Right ventricle myocardium superior (tissue), 1 donor: ENCODE measurements at places on chromosomes 2 and 18.
A peak's percentile ranks its signal among the peaks of the same experiment; 100 is the strongest.

GRCh38 chr2:219918254-219918653 lies 290.8 kb downstream of the SLC4A3 start:
- DNase-seq = no peak

DNA sequence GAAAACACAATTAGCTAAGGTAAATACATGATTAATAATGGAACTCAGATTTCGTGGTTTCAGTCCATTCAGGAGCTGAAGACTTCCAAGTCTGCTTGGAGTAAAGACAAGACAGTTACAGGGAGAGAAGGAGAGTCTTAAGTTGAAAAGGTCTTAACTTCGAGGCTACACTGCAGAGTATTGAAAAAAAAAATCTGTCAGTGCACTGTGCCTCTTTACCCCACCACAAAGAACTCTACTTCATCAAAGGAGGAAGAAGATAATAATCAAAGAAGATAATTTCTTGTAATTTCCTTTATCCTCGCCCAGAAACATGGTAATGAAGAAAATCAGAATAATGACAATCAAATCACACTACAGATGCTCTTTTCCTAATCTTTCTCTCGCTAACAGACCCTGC lies 75.4 kb downstream of the MEMO1 start:
- no peak for DNase-seq

DNA sequence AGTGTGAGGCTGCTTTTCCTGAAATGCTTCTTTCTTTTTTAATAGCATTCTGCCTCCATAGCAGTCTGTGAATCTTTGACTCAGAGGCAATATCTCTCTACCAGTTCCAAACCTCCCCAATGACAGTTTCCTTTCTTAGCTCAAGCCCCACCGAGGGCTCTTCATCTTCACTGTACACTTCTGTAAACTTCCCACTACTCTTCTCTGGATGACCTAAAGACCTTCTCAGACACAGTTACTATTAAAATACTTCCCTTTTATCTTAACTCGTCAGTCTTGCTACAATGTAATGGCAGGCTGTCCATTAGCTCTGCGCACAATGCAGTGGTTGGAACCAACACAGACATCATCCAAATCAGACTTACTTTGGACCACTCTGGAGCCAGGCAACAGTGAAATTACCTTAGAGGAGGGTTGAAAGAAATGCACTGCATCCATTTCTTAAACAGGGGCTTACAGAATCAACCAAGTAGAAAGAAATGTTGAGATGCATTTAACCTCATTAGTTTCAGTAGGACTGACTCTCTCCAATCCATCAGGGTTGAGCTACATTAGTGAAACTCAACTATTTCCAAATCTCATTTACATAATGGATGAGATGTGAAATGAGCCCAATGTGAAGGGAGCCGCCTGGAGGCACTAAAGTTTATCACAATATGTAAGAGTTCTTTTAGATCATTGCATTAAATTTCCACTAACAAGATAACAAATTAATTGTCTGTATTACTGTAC lies 343.8 kb downstream of the SETBP1 start:
- DNase-seq = no peak

- DNase-seq = no peak
Observed at GRCh38 chr2:177284531-177284930, 20.0 kb upstream of the NFE2L2 start.

GRCh38 chr2:157784169-157784822 lies 91.8 kb downstream of the ACVR1 start:
- DNase-seq = peak; percentile 63
